ENCODE measurements at places on chromosomes 12 and 14.

GRCh38 chr12:10607885-10608458 lies 5.4 kb downstream of the MAGOHB start:
- DNase-seq = no peak

DNA sequence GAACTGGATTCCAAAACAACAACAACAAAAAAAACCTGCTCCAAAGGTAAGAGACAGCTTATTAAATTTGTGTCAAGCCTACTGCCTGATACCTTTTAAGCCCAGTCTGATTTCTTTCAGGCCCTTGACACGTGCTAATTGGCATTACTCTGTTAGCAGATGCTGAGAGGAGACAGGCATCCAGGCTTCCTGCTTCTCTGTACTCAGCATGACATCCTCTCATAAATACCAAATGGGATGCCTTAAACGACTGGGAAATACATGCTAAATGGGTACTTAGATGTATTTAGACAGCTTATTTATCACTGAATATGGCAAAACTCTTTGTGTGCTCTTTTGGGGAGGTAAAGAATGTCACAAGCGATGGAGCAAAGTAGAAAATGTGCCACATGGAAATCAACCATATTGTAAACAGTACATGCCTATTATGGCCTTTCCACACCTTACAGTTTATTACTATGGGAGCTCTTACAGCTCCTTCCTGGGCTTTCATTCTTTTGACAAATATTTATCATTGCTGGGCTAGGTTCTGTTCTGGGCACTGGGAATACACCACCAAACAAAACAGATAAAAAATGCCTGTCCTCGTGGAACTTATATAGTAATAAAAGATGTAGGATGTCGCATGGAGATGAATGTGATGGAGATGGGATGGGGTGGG lies 11.5 kb upstream of the PCED1B start:
- no peak for DNase-seq

DNA sequence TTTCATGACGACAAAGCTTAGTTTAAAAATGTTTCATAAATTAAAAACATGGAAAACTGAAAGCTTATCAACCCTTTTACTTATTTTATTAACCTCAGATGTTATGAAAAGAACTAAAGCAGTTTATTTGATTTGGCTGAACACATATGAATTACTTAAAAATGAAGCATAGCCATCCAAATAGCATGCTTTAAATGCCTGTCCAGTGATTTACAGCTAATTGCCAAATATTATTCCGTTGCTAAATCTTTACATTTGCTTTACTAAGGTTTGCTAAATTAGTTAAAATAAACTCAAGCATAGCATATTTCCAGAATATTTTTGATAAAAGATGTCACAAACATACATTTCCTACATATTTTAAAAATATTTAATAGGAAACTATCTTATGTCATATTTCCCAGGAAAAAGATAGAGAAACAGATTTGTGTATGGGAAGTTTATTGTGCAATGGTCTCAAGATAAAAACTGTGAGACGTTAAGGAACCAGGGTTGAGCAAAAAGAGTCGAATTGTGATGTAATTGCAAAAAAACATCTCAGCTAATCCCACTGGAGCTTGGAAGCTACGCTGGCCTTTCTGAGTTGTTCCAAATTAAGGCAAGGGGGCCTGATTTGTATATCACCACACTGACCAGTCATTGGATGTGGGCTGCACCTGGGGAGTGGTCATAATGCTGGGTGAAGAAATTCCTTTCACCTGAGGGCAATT lies 25.8 kb downstream of the GPR135 start:
- no peak for DNase-seq

- no peak for DNase-seq
Measured at GRCh38 chr12:25830456-25830855, 128.0 kb upstream of the RASSF8 start.

GRCh38 chr12:120126635-120127005 lies 10.1 kb upstream of the RAB35 start:
- DNase-seq = no peak

- DNase-seq = no peak
Measured at GRCh38 chr12:58814036-58814435, 106.3 kb downstream of the LRIG3 start.

DNA sequence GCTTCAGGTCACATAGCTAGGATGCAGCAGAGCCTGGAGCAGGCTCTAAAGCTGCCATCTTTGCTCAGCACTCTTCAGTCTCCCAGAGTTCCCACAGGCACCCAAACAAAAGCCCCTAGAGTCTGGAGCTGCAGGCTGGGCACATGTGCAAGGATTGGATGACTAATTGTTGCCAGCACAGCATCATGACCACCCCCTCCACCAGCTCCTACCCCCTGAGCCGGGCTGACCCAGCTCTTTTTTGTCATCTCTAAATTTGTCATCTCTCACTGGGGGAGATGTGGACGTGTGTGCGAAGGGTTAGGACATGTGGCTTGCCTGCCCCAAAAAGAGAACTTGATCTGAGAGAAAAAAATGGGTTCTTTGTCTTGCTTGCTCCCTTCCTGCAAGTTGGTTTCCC lies 4.3 kb upstream of the MMP19 start:
- DNase-seq = no peak

- DNase-seq = no peak
Measured at GRCh38 chr12:111063295-111064026, 143.1 kb upstream of the MYL2 start.

GRCh38 chr12:6434205-6435140 lies 10.3 kb upstream of the CD27 start:
- DNase-seq = no peak

DNA sequence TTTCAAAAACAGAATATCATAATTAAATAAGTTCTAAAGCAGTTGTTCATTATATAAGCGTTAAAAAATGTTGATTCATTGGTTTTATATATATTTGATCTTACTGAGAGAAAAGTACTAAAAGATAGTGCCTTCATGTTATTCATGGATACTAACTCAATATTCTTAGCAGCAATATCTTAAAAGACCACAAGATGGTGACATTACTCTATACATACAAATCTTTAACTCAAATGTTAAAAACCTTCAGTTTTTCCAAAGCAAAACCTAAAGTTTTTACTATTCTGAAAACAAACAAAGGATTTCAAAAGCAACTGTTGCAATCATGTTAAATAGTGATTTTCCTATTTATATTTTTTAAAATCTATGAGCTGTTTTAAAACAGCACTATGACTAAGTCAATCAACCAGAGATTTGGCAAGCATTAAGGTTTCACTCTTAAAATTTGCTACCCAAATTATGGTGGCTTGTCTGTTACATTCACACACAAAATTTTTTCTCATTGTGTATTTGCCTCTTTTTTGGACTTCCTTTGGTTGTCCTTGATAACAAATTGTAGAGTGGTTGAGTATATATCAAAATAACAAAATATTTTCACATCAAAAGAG lies 50.1 kb upstream of the RERGL start:
- no peak for DNase-seq

DNA sequence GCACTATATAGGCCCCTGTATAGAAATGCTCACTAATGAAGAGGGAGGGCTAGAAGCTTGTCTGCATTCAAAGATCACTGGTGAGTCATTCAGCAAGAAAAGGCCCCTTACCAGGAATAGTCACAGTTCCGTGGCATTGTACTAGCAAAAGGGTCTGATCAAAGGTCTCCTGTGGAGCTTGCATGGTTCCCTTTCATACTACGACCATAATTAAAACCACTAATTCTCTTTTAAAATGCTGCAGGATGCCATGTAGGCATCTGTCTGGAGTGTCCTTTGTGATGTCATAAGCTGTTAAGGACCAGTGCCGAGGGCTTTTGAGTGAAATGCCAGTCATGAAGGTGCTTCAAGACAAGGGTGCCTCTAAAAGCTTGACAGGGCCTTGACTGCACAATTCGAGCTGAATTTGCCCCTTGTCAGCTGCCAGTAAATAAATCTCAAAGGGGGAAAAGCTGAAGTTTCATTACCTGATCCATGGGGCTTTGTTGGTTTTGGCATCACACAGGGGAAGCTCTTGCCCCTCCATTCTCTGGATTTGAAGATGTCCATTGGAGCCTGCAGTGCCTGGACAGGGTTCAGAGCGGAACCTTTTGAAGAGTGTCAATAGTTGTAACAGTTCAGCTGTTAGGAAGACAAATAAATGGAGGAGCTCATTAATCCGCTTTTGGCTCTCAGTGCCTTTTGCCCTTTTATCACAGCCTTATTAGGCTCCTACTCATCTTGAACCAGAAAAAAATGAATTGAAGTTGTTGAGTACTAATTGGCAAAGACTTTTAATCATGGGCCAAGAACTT lies 69.1 kb downstream of the TMEM260 start:
- DNase-seq = no peak

DNA sequence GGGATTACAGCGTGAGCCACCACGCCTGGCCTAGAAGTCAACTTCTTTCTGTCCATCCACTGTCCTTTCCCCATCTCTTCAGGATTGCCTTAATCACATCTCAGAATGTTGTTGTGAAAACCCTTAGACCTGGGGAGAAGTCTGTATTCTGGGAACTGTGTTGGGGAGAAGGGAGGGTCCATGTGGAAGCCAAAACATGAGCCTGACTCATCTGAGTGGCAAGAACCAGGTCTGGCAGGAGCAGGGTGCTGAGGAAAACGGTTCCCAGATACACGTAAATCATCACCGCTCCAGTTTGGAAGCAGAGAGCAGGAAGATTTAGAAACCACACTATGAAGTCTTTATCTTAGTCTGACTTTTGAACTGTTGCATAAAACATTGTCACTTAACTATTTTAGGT lies 245.6 kb upstream of the RGS6 start:
- DNase-seq = no peak

- no peak for DNase-seq
Measured at GRCh38 chr14:102370305-102370809, 7.6 kb downstream of the TECPR2 start.
